Right ventricle myocardium superior (tissue), 1 donor: ENCODE measurements at places on chromosomes 2 and 18.

DNA sequence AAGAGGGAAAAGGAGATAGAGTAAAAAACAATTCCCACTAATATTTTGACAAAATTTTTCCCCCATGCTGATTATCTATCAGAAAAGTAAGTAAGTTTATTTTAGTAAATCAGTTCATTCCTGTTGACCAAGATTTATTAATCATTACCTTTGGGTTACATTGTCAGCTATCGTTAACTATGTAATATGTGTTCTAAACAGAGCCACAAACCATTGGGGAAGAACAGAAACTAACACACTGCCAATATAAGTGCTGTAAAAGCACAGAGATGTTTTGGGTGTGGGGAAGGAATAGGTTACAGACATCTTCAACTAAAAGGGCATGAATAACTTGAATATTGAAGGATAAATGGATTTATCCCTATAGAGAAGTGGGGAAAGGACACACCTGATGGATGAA, 42.5 kb upstream of the ACADL start:
- DNase-seq, result no peak

DNA sequence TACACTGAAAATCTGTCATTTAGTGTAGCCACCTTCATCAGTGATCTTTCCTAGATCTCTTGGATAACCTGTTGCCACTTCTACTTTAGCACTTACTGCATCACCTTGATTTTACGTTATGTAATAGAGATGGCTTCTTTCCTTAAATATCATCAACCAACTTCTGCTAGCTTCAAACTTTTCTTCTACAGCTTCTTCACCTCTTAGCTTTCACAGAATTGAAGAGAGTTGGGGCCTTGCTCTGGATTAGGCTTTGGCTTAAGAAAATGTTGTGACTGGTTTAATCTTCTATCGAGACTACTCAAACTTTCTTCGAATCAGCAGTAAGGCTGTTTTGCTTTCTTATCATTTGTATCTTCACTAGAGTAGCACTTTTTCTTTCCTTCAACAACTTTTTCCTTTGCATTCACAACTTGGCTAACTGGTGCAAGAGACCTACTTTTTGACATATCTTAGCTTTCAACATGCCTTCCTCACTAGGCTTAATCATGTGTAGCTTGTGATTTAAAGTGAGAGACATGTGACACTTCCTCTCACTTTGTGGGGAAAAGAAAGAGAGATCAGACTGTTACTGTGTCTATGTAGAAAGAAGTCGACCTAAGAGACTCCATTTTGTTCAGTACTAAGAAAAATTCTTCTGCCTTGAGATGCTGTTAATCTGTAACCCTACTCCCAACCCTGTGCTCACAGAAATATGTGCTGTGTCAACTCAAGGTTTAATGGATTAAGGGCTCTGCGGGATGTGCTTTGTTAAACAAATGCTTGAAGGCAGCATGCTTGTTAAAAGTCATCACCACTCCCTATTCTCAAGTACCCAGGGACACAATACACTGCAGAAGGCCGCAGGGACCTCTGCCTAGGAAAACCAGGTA, 99.6 kb downstream of the ATL2 start:
- no peak for DNase-seq

GRCh38 chr18:62537946-62538345, 15.1 kb downstream of the ZCCHC2 start:
- DNase-seq, result no peak

- no peak for DNase-seq
Measured at GRCh38 chr2:7986431-7986830, 695.4 kb upstream of the ID2 start.

GRCh38 chr2:217794133-217794986, 208.4 kb downstream of the TNS1 start:
- peak; percentile 31 for DNase-seq

GRCh38 chr2:232994446-232994845, 18.6 kb downstream of the NGEF start:
- no peak for DNase-seq

- DNase-seq, result no peak
Measured at GRCh38 chr2:142463047-142463446, 332.2 kb upstream of the LRP1B start.

GRCh38 chr2:186486651-186487647, 889 bp downstream of the ZC3H15 start:
- DNase-seq, result no peak

- no peak for DNase-seq
Measured at GRCh38 chr2:10188729-10189305, 66.3 kb downstream of the RRM2 start.

DNA sequence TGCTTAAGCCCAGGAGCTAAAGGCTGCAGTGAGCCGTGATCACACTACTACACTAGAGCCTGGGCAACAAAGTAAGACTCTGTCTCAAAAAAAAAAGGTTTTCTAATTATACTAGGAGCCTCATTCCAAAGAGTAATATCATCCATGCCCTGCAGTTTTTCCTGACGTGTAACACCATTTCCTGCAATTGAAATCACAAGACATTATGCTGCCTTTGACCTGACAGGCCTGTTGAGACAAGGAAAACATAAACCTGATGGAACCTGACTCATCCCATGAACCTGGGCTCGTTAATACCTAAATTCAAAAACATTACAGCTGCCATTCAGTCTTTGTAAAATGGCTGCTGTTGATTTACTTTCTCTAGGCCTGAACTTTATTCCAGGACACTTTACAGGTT, 58.7 kb upstream of the PEX13 start:
- DNase-seq, result no peak

DNA sequence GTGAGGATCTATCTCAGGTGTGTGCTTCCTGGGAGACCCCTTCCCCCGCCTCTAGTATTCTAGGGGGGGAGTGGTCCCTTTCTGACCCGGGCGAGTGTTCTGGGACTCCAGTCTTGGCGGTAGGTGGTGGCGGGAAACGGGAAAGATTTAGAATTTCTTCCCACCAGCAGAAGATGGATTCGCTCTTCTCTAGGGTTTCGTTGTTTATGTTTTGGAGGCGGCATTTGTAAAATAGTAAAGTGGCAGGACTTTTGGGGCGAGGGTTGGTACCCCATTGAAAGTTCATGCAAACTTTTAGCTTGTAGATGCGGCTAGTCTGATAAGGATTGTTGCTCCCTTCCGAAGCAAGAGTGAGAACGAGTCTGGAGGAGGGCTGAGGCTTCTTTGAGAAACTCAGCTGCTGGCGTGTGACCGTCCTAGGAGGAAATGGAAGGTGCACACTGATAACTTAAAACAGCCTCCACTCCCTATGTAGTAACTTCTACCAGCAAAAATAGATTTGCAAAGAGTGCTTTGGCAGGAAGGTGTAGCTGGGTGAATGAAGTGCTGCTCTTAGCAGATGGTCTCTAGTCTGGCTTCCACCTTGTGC, 412 bp downstream of the GPD2 start:
- DNase-seq, result no peak

- peak; percentile 77 for DNase-seq
Measured at GRCh38 chr2:240293557-240294461, 141.7 kb upstream of the GPC1 start.

GRCh38 chr2:168278424-168278888, 31.1 kb upstream of the STK39 start:
- no peak for DNase-seq

DNA sequence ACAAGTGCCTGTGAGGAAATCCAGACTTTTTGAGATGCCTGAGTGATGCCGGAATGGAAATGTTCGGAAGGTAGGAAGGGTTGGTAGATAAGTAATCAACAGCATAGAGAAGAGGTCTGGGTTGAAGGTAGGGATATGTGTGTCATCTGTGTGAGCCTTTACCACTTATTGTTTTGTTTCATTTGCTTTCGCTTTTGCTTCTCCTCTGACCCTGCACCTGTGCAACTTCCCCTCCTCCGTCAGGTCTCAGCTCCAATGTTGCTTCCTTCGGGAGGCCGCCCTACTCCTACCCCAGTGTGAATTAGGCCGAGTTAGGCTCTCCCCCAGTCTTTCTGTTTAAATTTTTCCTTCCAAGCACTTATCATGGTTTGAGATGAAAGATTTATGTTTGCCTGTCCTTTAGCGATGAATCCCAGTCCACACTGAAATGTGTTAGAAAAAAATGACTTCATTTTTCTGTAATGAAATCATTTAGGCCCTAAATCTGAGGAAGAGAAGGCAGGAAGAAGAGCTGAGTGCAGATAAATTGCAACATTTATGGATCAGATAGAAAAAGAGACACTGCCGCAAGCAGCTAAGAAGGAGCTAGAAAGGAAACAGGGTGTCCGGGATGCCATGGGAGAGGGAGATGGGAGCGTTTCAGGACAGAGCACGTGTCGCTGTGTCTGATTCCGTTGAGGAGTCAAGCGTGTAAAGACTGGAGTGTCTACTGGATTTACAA, 139.6 kb upstream of the PELI1 start:
- no peak for DNase-seq

- no peak for DNase-seq
Measured at GRCh38 chr2:114754907-114755563, 312.6 kb downstream of the DPP10 start.

DNA sequence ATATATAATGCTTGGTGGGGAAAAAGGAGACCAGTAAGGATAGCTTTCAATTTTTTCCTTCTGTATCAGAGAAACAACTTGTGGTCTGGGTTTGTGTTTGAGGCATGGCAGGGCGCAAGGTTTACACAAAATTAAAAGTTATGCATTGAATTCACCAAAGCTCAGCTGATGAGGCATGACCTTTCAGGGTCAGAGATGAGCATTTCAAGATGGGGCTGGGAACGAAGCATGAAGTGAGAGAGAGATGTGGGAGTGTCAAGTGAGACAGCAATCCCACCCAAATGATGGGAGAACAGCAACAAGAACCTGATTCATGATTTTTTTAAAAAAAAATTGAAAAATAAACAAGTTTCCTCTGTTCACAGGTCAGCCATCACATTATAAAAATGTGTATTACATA, 4.9 kb downstream of the GPR55 start:
- no peak for DNase-seq

DNA sequence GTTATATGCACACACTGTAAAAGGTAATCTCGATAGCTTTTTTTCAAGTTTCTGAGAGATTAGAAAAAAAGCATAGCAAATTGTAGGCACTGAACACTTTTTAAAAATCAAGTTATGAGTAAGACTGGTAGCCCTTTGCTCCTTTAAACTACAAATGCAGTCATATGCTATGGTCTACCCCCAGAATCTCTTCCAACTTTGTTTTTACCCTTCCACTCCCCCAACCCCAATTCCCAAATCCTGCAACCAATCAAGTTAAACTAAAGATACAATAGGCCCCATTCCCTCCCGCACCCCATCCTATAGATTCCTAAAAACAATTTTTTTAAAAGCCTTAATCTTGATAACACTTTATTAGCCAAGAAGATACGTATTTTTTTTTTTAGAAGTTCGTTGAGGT, 752 bp upstream of the BAZ2B start:
- no peak for DNase-seq

DNA sequence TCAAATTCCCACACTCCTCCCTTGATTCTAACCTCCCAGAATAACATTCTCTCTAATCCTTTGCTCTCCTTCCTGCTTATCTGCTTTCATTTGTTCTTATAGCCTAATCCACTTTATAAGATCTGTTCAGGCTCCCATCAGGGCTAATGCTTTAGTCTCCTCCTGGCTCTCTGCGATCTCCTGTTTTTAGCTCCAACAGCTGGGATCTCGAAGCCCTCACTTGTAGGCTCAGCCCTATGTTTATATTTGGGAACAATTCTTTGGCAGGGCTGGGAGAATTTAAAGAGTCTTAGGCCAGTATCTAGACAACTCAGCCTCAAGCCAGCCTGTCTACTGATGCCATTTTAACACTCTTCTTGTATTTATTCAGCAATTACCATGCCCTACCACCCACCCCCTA, 27.2 kb upstream of the RAPH1 start:
- DNase-seq, result no peak

GRCh38 chr2:64251497-64252250, 107.5 kb upstream of the PELI1 start:
- DNase-seq, result no peak

DNA sequence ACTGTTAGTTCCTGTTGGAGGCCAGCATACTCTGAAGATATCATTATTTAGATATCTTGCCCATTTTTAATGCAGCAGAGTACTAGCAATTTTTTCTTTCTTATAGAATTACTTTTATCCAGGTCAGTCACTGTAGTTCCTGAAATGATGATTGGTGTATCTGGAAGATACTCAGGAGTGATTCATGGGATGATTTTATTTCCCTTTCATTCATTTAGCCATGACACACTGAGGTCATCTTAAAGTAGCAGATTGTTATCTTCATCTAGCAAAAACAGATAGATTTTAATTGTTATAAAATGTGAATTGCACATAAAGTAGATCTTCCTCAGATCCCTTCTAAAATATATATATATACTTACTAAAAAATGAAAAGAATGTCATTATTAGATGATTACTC, 109.1 kb downstream of the PIK3C3 start:
- DNase-seq, result no peak

- DNase-seq, result peak; percentile 53
Measured at GRCh38 chr2:62475172-62476011, 30.6 kb downstream of the TMEM17 start.

DNA sequence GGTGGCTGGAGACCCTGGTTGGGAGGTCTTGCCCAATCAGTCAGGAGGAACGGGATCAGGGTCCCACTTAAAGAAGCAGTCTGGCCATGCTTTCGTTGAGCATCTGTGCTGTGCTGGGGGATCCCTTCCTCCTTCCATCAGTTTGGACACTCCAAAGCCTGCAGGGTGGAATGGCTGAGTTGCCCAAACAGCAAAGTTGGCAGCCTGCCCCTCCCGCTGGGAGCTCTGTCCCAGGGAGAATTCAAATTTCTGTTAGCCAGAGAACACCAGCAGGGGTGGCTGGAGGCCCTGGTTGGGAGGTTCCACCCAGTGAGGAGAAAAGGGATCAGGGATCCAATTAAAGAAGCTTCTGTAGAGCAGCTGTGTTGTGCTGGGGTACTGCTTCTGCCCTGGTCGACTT, 96.9 kb upstream of the CTAGE1 start:
- no peak for DNase-seq
